ENCODE measurements at places on chromosomes 16 and 17.

- DNase-seq: no peak
Observed at GRCh38 chr17:83125515-83126274, 46.3 kb downstream of the METRNL start.

DNA sequence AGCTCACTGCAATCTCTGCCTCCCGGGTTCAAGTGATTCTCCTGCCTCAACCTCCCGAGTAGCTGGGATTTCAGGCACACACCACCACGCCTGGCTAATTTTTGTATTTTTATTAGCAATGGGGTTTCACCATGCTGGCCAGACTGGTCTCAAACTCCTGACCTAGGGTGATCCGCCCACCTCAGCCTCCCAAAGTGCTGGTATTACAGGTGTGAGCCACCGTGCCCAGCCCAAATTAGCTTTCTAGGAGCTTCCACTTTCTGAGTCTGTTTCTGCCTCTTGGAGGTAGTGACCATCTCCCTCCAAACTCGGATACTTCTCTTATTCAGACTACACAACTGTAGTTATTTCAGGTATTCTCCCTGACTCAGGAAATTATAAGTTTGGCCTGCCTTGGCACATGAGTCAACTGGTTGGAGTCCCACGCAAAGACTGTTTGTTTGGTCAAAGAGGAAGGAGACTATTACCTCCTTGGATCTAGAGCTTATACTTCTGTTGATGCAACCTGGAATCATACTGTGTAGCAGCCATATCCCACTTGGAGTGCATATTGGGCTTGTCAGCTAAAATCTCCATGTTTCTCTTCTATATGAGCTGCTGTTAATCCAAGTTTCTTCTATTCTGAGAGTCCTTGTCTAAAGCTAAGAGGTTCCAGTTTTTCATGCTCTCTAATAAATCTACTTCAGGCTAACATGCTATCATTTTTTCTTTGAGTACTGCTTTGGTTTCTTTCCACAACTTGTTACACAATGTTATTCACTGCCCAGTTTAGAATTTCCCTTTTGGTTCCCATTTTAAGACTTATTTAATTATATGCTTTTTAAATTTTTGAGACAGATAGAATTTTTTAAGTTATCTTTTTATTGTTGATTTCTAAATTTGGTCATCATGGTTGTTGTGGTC is 7.5 kb downstream of the IL4R start:
- DNase-seq: no peak

- no peak for DNase-seq
Observed at GRCh38 chr17:81513753-81514488, 1.3 kb upstream of the ACTG1 start.

DNA sequence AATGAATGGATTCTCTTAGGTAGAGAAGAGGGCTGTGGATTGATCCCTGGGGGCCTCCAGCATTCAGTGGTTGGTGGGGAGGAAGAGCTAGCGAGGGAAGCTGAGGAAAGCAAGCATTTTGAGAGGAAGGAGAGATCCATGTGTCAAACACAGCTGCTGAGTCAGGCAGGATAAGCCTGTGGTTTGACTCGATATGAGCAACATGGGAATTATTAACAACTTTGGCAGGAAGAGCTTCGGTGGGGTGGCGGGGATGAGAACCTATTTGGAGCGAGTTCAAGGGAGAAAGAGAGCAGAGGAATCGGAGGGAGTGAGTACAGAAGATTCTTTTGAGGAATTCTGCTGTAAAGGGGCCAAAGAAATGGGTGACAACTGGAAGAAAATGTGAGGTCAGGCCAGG is 59.5 kb upstream of the CDC42EP4 start:
- peak; percentile 82 for DNase-seq

DNA sequence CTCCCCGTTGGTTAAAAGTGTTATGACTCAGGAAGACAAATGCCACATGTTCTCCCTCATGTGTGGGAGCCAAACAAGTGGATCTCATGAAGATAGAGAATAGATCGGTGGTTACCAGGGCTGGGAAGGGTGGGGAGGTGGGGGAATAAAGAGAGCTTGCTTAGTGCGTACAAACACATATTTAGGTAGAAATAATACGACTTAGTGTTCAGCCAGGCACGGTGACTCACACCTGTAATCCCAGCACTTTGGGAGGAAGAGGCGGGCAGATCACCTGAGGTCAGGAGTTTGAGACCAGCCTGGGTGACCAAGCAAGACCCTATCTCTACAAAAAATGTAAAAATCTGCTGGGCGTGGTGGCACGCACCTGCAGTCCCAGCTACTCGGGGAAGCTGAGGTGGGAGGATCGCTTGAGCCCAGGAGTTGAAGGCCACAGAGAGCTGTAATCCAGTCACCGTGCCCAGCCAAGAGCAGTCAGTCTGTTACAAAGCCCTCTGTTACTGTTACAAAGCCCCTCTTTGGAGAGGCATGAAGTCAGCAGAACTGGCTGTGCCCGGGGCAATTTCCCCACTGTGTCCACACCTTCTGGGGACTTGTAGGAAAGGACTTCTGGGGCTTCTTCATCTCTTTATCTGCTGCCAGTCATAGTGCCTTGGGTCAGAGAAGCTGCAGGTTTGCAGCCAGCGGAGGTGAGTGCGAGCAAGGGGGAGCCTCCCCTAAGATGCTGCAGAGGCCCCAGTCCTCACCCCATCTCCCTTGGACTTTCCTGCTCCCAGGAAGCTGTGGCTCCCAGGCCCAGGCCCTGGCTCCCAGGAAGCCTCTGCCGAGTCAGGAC is 4.3 kb upstream of the ALDH3A1 start:
- DNase-seq: no peak

- DNase-seq: no peak
Observed at GRCh38 chr17:19016297-19016696, 11.7 kb upstream of the FAM83G start.
